ENCODE measurements at places on chromosomes 13 and 19.

DNA sequence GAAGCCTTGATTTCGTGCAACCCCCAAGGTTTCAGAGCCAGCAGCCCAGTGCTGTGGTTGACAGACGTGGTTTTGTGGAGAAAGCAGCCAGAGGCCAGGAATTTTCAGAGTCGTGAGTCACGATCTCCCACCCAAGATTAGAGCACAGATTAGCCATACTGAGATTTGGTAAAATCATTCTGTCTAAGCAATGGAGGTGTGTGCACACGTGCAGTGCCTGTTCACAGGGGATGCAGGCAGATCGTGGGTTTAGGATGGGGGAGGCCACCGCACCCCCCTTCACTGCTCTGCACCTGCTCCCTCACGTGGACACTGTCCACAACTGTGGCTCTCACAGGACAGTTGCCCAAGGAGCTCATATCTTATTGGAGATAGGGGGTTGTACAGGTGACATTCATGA is 46.6 kb upstream of the GPR183 start:
- DNase-seq = peak; percentile 34

DNA sequence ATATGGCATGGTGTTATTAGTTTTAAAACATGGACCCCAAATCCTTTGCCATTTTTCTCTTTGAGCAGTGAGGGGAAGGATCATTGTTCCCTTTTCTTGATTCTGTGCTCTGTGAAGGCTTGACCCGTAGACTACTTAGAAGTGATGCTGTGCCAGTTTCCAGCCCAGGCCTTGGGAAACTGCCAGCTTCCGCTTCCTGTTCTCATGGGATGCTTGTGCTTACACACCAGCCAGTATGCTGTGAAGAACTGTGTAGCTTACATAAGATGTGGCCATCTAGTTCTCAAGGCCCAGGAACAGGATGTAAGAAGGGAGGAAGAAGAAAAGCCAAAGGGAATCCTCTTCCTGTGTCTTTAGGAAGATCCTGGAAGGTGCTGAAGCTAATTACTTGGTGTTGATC is 180.9 kb downstream of the PCCA start:
- DNase-seq = no peak

DNA sequence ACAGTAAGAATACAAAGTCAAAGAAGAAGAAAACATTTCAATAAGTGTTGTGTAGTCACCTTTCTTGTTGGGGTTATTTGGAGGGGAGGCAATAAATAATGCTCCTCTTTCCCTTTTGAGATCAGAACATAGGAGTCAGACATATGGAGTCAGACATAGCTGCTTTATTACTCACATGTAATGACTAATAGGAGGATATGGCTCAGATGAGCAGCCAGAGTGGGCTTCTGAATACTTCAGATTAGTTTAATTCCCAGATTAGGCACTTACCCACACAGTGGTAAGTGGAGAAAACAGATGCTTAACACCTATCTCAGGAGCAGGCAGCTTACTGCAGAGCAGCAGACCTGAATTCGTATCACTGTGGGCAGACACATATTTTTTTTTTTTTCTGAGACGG is 31.7 kb upstream of the C1QTNF9B start:
- peak; percentile 59 for DNase-seq

DNA sequence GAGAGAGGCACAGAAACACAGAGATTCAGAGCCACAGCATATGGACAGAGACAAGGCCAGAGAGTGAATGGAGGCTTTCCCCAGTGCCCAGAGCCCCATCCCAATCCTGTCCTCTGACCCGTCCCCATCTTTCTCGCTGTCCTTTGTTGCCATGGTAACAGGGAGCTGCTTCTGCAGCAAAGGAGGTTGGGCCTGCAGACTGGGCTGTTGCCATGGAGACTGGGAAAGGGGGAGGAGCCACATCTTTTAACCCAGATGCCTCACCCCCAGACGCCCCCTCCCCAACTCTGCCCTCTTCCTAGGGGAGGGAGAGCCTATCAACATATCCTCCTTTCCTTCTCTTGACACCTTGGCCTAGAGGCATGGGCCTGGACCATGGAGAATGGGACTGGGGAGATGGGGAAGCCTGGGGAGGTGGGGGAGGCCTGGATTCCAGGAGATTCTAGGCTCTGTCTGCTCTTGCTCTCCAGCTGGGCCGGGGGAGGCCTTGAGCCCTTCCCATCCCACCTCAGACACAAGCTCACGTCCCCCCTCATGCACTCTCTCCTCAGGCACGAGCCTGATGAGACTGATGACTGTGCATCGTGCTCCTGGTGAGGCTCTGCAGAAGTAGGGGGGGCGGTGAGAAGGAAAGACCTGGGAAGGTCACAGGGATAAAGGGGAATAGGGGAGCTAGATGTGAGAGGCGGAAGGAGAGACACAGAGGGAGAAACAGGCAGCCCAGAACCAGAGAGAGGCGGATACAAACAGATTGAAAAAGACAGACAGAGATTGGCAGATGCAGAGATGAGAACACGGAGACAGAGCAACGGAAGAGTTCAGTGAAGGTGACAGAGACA is 2.1 kb upstream of the ATP1A3 start:
- no peak for DNase-seq

DNA sequence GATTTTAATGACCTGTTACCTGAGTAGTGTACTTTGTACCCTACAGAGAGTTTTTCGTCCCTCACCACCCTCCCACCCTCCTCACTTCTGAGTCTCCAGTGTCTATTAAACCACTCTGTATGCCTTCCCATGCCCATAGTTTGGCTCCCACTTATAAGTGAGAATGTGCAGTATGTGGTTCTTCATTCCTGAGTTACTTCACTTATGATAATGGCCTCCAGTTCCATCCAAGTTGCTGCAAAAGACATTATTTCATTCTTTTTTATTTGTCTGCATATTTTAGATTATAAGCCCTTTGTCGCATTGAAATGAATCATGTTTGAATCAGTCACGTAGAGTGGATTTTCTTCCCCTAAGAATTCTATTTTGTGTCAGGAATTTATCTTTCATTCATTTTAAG is 12.2 kb upstream of the HTR2A start:
- DNase-seq = no peak

DNA sequence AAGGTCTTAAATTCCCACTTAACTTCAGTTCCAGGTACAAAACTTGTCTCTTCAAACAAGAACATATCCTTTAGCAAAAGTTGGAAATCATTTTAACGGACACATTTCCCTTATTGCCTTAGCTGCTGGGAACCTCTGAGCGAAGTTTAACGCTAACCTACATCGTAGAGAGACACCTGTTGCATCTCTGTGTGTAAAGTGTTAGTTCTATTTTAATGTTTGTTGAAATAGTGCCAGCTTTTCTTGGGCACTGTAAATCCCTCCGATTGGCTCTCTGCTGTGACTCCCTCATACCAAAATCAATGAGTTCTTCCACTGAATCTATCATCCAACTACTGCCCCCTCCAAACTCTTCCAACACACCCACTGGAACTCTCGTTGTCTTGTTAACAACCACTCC is 2.3 kb upstream of the HIF3A start:
- no peak for DNase-seq

GRCh38 chr13:28658539-28658795 is 463 bp upstream of the POMP start:
- no peak for DNase-seq

DNA sequence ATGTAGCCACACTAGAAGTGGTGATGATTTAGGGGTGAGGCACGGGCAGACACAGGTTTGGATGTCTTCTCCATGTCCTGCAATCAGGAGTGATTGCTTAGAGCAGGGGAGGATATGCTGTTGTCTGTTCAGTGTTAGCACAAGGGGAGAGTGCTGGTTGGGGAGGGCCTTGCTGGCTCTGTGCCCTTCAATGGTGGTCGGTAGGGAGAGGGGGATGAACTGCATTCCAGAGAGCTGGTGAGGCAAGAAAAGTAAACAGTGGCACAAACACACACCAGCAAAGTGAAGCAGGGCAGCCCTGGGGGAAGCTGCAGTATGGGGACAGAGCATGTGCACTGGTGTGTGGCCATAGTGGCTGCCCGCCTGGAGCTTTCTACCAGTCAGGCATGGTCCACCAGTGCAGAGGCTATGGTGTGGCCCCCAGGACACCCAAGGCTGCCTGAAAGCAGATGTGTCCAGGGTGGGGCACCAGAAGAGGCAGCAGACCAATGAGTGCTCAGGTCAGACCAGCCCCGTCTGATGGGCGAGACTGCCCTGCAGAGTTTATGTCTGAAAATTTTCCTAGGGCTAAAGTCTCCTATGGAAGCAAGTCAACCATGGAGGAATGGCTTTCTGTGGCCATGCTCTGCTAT is 1676.9 kb downstream of the PCDH9 start:
- DNase-seq = no peak

- DNase-seq = no peak
Observed at GRCh38 chr13:46717856-46718255, 79.1 kb downstream of the ESD start.

GRCh38 chr19:52724701-52725514 is 9.9 kb downstream of the ZNF611 start:
- peak; percentile 36 for DNase-seq

DNA sequence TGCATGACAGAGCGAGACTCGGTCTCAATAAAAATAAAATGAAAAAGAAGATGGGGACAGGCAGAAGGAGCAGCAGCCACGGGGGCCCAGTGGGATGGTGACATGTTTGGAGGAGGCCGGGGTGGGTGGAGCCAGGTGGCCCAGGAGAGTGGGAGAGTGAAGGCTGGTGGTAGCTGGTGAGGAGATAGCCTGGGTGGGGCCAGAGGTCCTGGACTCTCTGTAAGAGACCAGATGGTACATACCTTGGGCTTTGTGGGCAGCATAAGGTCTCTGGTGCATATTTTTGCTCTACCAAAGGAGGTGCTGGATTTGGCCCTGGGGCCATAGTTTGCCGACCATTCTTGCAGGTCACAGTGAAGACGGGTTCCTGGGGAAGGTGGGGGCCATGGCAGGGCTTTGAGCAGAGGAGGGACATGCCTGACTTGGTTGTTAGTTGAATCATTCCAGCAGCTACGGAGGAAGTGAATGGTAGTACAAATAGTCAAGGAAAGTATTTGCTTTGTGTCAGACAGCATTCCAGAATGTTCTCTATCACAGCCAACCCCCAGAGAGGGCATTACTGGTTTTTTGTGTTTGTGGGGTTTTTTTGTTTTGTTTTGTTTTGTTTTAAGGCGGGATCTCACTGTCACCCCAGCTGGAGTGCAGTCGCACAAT is 69.1 kb downstream of the ARHGEF18 start:
- no peak for DNase-seq

GRCh38 chr13:54357284-54357933 is 1328.8 kb downstream of the OLFM4 start:
- no peak for DNase-seq

DNA sequence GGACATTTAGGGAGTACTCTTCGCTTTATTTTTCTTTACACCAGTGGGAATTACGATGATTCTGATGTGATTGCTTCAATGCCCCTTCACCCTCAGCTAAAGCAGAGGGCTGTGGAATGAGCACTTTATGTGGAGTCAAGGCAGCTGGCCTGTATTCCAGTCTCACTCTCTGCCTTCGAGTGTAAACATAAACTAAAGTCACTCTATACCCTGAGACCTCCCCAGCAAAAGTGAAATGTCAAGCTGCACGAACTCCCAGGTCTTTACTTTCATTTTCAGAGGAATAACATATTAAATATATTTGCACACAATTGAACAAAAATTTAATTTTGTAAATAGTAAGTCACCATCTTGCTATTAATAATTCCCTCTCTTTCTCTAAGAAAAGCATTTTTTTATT is 557.1 kb downstream of the DACH1 start:
- no peak for DNase-seq

GRCh38 chr19:38307597-38307996 is 3.5 kb downstream of the C19orf33 start:
- no peak for DNase-seq

DNA sequence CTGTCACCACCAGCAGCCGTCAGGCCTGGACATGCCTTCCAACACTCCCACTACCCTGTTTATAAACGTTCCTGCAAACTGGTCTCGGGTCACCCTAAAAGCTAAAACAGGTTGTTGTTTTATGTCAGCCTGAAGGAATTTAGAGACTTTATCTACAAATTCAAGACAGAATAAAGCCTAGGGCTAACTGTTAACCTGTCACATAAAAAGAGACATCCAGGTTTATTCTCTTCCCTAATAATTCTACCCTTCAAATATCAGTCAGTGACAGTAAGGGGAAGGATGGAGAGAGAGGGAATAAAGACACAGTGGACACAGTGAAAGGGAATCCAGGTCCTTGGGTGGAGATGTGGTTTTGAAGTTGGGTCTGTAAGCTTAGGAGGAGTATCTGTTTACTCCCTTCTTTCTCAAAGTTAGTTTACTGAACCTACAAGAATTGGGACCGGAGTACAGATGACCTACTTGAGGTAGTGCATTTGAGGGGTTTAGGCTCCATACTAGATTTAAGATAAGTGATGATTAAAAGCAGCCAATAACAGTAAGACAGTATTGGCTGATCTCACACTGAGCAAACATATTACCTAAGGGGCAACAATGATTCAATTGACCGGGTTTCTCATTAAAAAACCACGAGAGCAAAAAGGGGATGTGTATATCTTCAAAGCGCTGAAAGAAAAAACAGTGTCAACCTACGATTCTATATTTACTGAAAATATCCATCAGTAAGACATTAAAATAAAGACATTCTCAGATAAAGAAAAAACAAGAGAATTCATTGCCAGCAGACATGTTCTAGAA is 142.7 kb downstream of the USP12 start:
- no peak for DNase-seq

- peak; percentile 14 for DNase-seq
Observed at GRCh38 chr19:41431426-41432386, 4.5 kb upstream of the B3GNT8 start.
